ENCODE measurements at places on chromosomes 5 and 9.

GRCh38 chr9:109121232-109121796, 1.6 kb upstream of the TMEM245 start:
- DNase-seq = no peak

- DNase-seq = no peak
These were observed 216.9 kb downstream of the NR3C1 start for GRCh38 chr5:143186623-143187022.

DNA sequence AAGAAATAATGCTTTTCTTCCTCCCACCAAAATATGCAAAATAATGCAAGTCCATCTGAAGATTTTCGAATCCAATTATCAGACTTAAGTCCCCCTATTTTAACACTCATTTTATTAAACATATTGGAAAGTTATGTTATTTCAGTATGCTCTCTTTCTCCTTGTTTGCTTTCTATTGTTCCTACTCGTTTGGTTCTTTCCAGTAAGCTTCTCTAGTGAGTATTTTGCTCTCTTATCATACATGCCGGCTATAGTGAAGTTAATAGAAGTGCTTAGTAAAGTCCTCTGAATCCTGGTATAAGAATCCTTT, 517 bp downstream of the ALDH1A1 start:
- DNase-seq = no peak

- no peak for DNase-seq
These were observed 1.3 kb downstream of the SMAD5 start for GRCh38 chr5:136133922-136134379.

GRCh38 chr5:56080375-56081052, 85.8 kb upstream of the IL6ST start:
- no peak for DNase-seq

Data from HFF-Myc (cell line).